Choroid plexus epithelial cell (primary cell): ENCODE measurements at places on chromosomes 2 and 18.

- DNase-seq = no peak
Observed at GRCh38 chr2:227829337-227829736, 15.7 kb downstream of the CCL20 start.

- peak; percentile 30 for DNase-seq
Observed at GRCh38 chr2:196482119-196483065, 157.1 kb upstream of the CCDC150 start.

- peak; percentile 74 for DNase-seq
Observed at GRCh38 chr2:172673056-172673683, 62.5 kb upstream of the RAPGEF4 start.

- peak; percentile 86 for DNase-seq
Observed at GRCh38 chr2:86383844-86384243, 46.4 kb upstream of the REEP1 start.

DNA sequence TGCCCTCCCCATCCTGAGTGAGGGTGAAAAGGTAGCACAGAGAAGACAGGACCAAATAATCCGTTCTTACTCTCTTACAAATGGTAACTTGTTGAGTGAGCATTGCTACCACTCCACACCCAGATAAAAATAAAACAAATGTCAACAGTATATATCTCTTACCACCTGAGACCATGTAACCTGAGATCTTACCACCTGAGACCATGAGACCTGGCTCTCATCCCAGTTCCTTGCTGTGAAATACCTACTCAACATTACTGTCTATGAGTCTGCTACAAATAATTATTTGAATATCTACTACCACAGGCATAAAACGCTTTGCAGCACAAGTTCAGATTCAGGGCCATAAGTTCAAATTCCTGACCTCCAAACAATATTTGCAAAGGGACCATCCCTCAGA, 234.7 kb downstream of the C1D start:
- no peak for DNase-seq
